8988T (cell line): ENCODE measurements at places on chromosomes 4 and X.

DNA sequence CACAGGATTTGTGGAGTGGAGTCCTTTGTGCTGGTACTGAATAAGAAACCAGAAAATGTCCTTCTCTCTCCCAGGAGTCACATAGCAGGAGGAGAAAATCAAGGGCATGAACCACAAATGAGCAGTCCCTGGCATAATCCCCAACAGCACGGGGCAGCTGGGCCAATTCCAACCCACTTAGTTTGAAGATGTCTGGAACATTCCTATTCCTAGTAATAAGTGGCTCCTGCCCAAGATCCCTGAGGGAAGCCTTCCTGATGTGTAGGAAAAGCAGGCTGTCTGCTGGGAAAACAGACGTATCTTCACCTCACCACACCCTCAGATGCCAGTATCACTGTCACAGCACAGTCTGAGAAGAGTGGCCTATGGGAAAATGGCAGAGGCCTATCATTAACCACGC, 182.8 kb upstream of the MAP3K15 start:
- DNase-seq: no peak

- DNase-seq: no peak
Measured at GRCh38 chrX:146604196-146604595, 205.4 kb upstream of the CXorf51B start.

DNA sequence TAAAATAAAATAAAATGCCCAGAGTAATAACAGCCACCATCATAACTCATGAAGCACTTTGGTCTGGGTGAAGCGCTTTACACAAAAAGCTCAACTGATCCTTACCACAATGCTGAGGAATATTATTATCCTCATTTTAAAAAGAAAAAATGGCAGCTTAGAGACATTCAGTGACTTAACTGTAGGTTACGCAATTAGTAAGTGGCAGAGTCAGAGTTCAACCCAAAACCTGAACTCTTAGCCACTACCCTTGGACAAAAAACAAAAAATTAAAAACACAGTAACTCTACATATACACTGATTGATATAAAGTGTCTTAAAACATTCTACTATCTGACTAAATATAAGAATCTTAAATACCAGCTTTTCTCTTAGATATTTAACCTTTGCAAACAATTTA, 34.9 kb downstream of the MAOB start:
- no peak for DNase-seq

DNA sequence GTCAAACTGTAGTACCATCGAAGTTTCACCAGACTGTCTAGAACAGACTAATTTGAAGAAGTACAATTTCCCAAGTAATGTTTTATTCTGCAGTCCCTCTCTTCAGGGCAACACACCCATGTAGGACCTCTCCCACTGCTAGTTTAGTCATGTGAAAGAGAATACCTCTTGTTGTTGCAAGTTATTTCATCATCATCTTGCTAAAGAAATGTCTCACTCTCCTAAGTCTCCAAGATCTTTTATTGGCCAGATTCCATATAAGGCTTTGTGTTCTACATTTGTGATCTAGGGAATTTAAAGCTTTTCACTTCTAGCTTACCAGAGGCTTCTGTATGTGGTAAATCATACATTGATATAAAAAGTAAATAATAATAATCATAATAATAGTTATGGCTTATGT, 745.3 kb upstream of the MAGEB2 start:
- no peak for DNase-seq

- no peak for DNase-seq
Measured at GRCh38 chr4:22268350-22269025, 247.4 kb downstream of the ADGRA3 start.

DNA sequence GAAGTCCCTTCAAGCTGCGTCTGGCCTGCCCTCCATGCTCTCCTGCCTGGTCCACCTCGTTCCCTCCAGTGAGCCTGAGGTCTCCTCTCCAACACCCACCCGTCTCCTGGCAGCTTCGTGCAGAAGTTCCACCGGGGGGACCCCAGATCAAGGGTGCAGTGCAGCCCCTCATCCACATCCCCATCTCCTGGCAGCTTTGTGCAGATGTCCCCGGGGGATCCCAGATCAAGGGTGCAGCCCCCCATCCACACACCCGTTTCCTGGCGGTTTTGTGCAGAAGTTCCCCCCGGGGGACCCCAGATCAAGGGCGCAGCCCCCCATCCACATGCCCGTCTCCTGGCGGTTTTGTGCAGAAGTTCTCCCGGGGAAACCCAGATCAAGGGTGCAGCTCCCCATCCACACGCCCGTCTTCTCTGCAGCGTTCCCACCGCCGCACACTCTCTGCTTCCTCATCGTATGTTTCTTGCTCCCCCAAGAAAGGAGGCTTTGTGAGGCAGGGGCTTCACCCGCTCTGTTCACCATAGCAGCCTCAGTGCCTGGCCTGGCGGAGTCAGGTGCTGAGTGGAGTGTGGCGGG, 35.7 kb downstream of the PIGG start:
- no peak for DNase-seq

GRCh38 chr4:637536-638280, 12.3 kb downstream of the PDE6B start:
- DNase-seq: no peak

DNA sequence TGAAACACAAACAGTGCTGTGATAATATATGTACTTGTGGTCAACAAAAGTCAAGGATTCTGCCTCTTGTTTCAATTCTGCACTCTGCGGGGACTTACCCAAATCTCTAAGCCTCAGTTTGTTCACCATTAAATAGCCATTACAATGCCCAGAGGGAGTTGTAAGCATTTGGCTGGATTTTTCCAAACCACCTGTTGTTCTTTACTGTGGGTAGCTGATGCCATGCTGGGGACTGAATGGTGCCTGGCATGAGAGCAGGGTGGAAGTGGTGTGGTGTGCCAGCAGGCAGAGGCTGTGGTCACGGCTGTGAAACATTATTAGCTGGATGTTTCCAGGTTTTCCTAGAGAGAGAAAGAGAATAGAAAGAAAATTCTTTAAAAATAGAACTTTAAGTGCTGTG, 60.7 kb upstream of the PAK3 start:
- DNase-seq: no peak

DNA sequence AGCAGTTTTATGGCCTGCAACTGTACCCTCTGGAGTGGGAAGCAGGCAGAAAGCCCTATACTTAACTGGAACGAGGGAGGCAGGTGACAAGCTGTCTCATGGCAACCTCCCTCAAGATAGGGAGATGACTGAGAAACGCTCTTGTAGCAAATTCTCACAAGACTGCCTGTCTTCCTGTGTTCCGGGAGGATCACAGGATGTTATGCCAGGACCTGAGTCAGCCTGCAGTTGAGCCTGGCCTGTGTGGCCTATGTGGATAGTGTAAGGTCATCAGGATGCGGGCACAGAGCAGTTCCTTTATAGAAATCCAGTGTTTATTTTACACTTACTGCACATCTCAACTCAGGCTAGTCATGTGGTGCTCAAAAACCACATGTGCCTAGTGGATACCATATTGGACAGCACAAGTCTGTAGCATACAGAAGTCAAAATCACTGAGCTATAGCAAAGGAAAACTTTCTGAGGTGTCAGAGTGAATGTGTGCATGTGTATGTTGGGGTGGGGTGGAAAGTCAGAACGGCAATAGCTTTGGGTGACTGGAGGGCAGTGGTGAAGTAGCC, 25.2 kb downstream of the TAF7L start:
- DNase-seq: no peak

- no peak for DNase-seq
Measured at GRCh38 chr4:48640225-48640624, 139.9 kb downstream of the FRYL start.

DNA sequence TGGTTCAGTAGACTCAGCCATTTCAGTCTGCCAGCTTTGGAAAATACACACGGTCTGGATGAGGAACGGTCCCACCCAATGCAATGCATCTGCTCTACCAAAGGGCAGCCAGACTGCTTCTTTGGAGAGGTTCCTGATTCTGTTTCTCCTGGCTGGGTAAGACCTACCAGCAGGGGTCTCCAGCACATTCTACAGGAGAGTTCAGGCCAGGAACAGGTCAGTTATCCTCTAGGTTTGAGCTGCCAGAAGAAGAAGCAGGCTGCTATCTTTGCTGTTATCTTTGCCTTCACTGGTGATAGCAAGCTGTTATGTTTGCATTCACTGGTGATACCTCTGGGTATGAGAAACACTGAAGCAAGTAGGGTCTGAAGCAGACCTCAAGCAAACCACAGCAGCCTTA, 45.5 kb upstream of the PBDC1 start:
- DNase-seq: no peak

GRCh38 chr4:78616046-78616498, 64.5 kb downstream of the ANXA3 start:
- no peak for DNase-seq

DNA sequence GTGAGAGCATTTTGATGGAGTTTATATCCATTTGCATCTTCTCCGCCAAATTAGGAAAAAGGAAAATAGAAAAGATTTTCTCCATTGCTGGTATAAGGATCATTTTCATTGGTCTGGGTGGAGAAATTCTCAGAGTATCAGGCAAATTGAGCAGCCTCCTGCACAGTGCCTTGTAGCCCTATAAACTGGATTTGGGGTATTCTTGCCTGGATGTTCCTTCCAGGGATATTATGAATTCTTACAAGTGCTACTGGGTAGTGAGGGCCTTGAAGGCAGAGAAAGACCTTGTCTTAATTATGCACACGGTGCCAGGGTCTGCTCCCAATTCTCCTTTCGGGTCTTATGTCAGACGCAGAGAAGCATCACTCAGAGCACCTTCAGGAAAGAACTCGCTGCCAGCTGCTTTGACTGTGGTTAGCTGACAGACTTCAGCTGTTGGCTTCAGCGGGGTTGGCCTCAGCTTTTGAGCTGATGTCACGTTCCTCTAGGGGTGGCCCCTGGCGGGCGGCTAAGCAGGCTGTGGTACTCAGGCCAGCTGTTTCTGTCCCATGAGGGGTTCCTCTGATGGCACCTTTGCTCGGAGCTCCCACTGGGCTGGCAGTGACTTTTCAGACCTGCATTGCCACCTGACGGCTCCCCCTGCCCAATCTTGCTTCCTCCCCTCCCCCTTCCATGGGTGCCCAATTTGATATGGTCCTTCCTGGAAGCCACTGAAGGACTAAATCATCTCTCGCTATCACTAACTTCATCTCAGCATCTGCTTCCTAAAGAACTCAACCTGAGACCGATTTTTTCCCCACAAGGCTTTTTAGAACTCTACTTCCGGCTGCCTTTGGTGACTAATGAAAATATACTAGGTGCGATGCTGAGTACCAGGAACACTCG, 519.5 kb downstream of the BCOR start:
- DNase-seq: no peak
